ENCODE measurements at places on chromosomes 5 and 9.

GRCh38 chr5:110441035-110441434 lies 285.4 kb downstream of the TMEM232 start:
- peak; percentile 66 for DNase-seq

- no peak for DNase-seq
Measured at GRCh38 chr9:105385381-105385985, 62.4 kb upstream of the FSD1L start.

DNA sequence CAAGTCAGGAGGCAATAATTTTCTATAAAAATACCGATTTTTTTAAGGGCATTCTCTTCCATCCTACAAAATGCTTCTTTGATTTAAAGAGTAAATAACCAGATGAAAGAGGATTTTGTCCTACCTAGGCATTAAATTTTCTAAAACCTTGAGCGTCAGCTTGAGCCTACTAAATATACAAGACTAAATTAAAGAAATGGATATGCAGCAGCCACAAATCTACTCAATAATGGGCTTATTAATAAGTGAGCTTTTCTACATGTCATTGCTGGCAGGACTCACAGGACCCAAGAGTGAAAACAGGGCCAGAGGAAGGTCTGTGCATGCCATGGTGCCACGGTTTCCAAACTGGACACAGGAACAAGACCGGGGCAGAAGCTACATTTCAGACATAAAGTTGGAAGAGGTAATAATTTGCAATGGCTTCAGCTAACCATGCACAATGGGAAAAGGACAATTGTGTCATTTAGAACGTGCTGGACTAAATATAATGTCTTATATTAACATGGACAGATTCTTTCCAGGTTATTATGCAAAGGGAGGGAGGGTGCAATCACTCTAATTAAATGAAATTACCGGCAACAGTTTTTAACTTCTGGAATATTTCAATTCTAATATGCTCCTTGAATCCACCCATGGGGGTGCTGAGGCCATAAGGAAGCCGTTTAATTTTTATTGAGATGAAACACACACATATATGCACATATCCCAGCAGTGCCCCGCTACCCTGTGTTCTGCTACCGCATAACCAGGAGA lies 5.2 kb downstream of the WHRN start:
- no peak for DNase-seq

GRCh38 chr9:76516871-76517270 lies 57.9 kb downstream of the GCNT1 start:
- DNase-seq: no peak

- no peak for DNase-seq
Measured at GRCh38 chr5:170046241-170046640, 59.5 kb upstream of the FOXI1 start.

Measured in neural progenitor cell (in vitro differentiated cells).